ENCODE measurements at places on chromosomes 6 and 20. TPM values are rescaled to one million over a fixed set of nuclear protein-coding genes. Genes with fewer than 3 reads are reported as not detected.

DNA sequence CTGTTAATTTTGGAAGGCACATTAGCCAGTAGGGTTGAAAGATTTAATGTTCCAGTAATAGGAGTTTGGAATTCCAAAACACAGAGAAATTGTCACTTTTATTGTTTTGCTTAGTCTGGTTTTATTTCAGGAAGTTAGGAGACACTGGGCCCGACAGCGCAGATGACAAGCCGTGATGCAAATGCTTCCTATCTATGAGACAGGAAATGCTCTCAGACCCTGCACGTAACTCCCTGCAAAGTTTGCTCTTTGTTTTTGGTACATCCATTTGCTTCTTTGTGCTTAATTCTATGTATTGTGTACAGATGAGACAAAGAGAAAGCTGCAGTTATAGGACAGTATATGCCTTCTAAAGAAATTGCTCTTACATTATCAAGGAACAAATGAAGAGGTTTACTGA lies 201.6 kb upstream of the SGK1 start:
- H3K27me3 ChIP-seq = no peaks in the 10 kb centered on the region
- no peak for DNase-seq
- no peak overlapping the region for H3K4me3 ChIP-seq
- no peak overlapping the region for H3K27ac ChIP-seq
- H3K36me3 ChIP-seq = no peaks in the 10 kb centered on the region
- H3K4me1 ChIP-seq = peaks cover 10% of the 10 kb centered on the region

DNA sequence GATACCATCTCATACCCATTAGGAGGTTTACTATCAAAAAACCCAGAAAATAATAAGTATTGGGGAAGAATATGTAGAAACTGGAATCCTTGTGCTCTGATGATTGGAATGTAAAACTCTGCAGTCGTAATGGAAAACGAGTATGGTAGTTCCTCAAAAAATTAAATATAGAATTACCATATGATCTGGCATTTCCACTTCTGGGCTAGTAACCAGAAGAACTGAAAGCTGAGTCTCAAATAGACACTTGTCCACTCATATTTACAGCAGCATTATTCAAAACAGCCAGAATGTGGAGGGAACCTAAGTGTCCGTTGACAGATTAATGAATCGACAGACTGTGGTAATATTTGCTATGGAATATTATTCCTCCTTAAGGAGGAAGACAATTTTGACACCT lies 44.3 kb downstream of the FOXC1 start:
- H3K4me3 ChIP-seq = no peak overlapping the region
- H3K36me3 ChIP-seq = peaks cover 5% of the 10 kb centered on the region
- H3K4me1 ChIP-seq = no peaks in the 10 kb centered on the region

DNA sequence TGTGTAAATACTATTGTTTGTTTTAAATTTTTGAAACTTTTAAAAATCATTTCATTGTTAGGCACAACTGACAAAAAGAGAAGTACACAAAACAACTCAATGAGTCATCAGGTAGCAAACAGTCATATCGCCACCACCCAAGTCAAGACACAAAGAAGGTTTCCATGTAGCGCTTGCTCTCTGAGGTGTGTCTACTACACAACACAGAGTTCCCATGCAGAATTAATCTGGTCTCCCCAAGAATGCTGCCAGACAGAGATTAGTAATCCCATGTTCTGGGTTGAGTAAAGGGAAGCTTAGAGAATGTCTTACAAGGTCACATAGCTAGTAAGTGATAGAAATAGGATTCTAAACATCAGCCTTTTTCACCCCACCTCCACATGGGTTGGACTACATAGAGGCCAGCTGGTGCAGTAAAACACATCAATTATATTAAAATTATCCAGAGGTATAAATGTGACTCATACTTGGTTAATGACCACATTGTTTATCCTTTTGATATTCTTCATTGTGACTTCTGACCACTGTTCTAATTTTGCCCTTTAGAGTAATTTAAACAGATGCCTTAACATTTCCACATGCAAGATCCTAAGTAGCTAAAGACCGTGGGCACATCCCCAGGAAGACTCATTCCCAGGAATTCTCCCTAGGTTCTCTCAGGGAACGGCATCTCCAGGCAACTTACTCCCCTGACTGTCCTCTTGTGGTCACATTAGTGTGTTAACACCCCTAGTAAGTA lies 413.5 kb downstream of the PRKN start:
- DNase-seq = no peak
- H3K4me1 ChIP-seq = no peaks in the 10 kb centered on the region
- H3K27ac ChIP-seq = no peak overlapping the region
- no peak overlapping the region for H3K4me3 ChIP-seq
- no peaks in the 10 kb centered on the region for H3K36me3 ChIP-seq
- no peaks in the 10 kb centered on the region for H3K27me3 ChIP-seq

DNA sequence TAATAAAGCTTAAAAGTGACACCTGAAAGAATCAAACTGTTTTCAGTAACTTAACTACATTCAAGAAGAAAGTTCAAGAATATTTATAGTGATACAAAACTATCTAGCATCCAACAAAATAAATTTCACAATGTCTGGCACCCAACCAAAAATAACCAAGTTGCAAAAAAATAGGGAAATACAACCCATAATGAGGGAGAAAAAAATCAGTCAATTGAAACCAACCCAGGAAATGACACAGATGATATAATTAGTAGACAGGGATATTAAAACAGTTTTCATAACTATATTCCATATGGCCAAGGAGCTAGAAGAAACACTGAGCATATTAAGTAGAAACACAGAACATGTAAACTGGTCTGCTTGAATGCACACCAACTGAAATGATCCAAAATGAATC lies 120.2 kb upstream of the BEND3 start:
- H3K4me3 ChIP-seq = no peak overlapping the region
- no peaks in the 10 kb centered on the region for H3K4me1 ChIP-seq
- no peaks in the 10 kb centered on the region for H3K36me3 ChIP-seq
- peak overlapping the region; percentile 22 for H3K27ac ChIP-seq
- DNase-seq = no peak

- no peak overlapping the region for H3K27ac ChIP-seq
- H3K4me1 ChIP-seq = peaks cover 31% of the 10 kb centered on the region
- H3K27me3 ChIP-seq = no peaks in the 10 kb centered on the region
- no peak for DNase-seq
Measured at GRCh38 chr20:58905236-58905635, 52.7 kb downstream of the GNAS start.

DNA sequence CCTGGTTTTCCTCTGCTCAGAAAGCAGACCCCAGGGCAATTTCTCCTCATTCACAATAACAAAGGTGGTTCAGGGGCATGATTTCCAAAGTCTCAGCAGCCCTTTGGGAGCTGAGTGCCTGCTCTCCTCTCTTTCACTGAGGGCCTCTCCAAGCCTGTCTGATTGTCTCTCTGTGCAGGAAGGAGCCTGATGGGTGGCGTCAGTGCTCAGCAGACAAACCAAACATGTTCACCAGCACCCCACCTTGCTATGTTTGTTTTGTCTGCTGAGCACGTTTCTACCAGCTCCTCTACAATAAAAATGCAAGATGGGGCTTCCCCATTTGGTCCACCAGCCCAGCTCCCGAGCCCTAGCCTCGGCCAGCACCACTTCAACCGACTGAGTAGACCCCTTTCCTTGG lies 25.4 kb upstream of the TCP11 start:
- peaks cover 35% of the 10 kb centered on the region for H3K4me1 ChIP-seq
- peak overlapping the region; percentile 29 for H3K27ac ChIP-seq
- H3K36me3 ChIP-seq = no peaks in the 10 kb centered on the region
- no peak for DNase-seq
- peaks cover 15% of the 10 kb centered on the region for H3K27me3 ChIP-seq
- no peak overlapping the region for H3K4me3 ChIP-seq

GRCh38 chr6:39961178-39961577 lies 26.9 kb upstream of the MOCS1 start:
- peaks cover 21% of the 10 kb centered on the region for H3K27me3 ChIP-seq
- H3K36me3 ChIP-seq = no peaks in the 10 kb centered on the region
- no peak for DNase-seq
- no peak overlapping the region for H3K4me3 ChIP-seq
- H3K4me1 ChIP-seq = no peaks in the 10 kb centered on the region

GRCh38 chr6:105896821-105897095 lies 189.4 kb upstream of the PRDM1 start:
- no peak overlapping the region for H3K27ac ChIP-seq
- H3K4me3 ChIP-seq = no peak overlapping the region
- DNase-seq = no peak
- no peaks in the 10 kb centered on the region for H3K27me3 ChIP-seq
- peaks cover 8% of the 10 kb centered on the region for H3K4me1 ChIP-seq
- no peaks in the 10 kb centered on the region for H3K36me3 ChIP-seq

- DNase-seq = peak; percentile 66
- H3K27ac ChIP-seq = peak overlapping the region; percentile 75
- H3K27me3 ChIP-seq = no peaks in the 10 kb centered on the region
- peak overlapping the region; percentile 78 for H3K4me3 ChIP-seq
- H3K4me1 ChIP-seq = peaks cover 51% of the 10 kb centered on the region
Measured at GRCh38 chr20:38927902-38928578, 1.8 kb downstream of the FAM83D start.

DNA sequence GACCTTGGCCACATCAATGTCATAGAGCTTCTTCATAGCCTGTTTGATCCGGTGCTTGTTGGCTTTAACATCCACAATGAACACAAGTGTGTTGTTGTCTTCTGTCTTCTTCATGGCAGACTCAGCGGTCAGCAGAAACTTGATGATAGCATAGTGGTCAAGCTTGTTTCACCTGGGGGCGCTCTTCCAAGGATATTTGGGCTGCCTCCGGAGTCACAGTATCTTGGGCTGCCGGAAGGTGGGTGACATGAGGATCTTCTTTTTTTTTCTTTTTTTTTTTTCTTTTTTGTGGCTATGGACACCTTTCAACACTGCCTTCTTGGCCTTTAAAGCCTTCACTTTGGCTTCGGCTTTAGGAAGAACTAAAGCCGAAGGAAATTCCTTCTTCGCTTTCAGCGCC lies 244.6 kb downstream of the GJA1 start:
- DNase-seq = no peak
- no peaks in the 10 kb centered on the region for H3K27me3 ChIP-seq
- H3K27ac ChIP-seq = no peak overlapping the region
- no peaks in the 10 kb centered on the region for H3K36me3 ChIP-seq
- no peak overlapping the region for H3K4me3 ChIP-seq
- H3K4me1 ChIP-seq = no peaks in the 10 kb centered on the region

DNA sequence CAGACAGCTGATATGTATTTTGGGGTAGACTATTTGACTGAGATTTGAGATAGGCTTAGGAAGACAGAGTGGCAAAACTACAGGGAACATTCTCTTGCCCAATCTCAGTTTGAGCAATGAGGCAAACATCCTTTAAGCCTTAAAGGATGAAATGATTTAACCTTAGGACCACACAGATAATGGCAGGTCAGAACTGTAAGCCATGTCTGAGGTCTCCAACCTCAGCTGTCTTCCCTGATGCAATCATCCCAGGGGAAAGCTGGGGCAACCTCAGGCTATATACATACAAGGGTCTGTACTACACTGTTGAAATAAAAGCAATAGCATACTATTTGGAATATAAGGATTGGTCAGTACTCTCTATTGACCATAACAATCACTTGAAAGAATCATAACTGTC lies 83.8 kb upstream of the NUP153 start:
- no peaks in the 10 kb centered on the region for H3K4me1 ChIP-seq
- no peak overlapping the region for H3K27ac ChIP-seq
- H3K4me3 ChIP-seq = no peak overlapping the region
- no peak for DNase-seq
- no peaks in the 10 kb centered on the region for H3K27me3 ChIP-seq

- H3K27ac ChIP-seq = no peak overlapping the region
- no peaks in the 10 kb centered on the region for H3K27me3 ChIP-seq
- no peak overlapping the region for H3K4me3 ChIP-seq
Measured at GRCh38 chr6:129552413-129552812, 157.6 kb downstream of the ARHGAP18 start.

- no peak overlapping the region for H3K4me3 ChIP-seq
- no peak overlapping the region for H3K27ac ChIP-seq
- no peaks in the 10 kb centered on the region for H3K27me3 ChIP-seq
Measured at GRCh38 chr20:7499201-7499600, 441.1 kb downstream of the HAO1 start.

DNA sequence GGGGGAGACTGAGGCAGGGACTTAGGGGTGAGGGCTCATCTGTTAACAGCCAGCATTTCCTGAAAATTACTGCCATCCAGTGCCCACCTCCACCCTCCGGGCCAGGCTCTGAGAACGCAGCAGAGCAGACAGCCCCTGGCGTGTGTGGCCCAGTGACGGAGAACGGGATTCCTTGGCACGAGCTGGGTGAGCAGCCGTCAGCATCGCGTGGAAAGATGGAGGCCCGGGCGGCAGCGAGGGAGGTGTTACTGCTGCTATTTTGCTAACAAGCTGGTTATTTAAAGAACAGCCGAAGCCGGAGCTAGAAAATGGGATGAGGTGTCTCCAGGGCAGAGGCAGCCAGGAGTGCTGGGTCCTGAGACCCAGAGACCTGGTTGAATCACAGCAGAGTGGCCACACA lies 62.7 kb downstream of the DLGAP4 start:
- H3K27ac ChIP-seq = no peak overlapping the region
- no peaks in the 10 kb centered on the region for H3K4me1 ChIP-seq
- H3K4me3 ChIP-seq = no peak overlapping the region
- no peaks in the 10 kb centered on the region for H3K36me3 ChIP-seq

- H3K27me3 ChIP-seq = no peaks in the 10 kb centered on the region
- no peak overlapping the region for H3K27ac ChIP-seq
- H3K4me1 ChIP-seq = no peaks in the 10 kb centered on the region
- no peak overlapping the region for H3K4me3 ChIP-seq
- DNase-seq = no peak
Measured at GRCh38 chr6:158496700-158497099, 63.2 kb upstream of the TMEM181 start.

- no peaks in the 10 kb centered on the region for H3K27me3 ChIP-seq
- H3K4me3 ChIP-seq = no peak overlapping the region
- no peaks in the 10 kb centered on the region for H3K36me3 ChIP-seq
- DNase-seq = no peak
Measured at GRCh38 chr6:131721161-131721560, 10.3 kb upstream of the CTAGE9 start.

- H3K27me3 ChIP-seq = no peaks in the 10 kb centered on the region
- no peak overlapping the region for H3K4me3 ChIP-seq
- no peak for DNase-seq
- H3K4me1 ChIP-seq = no peaks in the 10 kb centered on the region
- no peaks in the 10 kb centered on the region for H3K36me3 ChIP-seq
- H3K27ac ChIP-seq = no peak overlapping the region
Measured at GRCh38 chr6:130771741-130772140, 55.5 kb upstream of the SMLR1 start.

GRCh38 chr6:138129190-138129589 lies 22.0 kb upstream of the PERP start:
- no peaks in the 10 kb centered on the region for H3K27me3 ChIP-seq
- no peak overlapping the region for H3K4me3 ChIP-seq
- H3K4me1 ChIP-seq = no peaks in the 10 kb centered on the region
- no peak overlapping the region for H3K27ac ChIP-seq
- no peaks in the 10 kb centered on the region for H3K36me3 ChIP-seq
- DNase-seq = no peak

GRCh38 chr6:34630040-34630439 lies 66.5 kb downstream of the ILRUN start:
- no peaks in the 10 kb centered on the region for H3K27me3 ChIP-seq
- no peak overlapping the region for H3K4me3 ChIP-seq
- peak overlapping the region; percentile 1 for H3K27ac ChIP-seq

EMILIN3 gene
- not detected for total RNA-seq

SCUBE3 gene
- 0.47 TPM for total RNA-seq

SLC22A2 gene
- total RNA-seq = not detected

C6orf47 gene
- 42.9 TPM for total RNA-seq

RPP40 gene
- total RNA-seq = 7.4 TPM
